Amygdala (tissue), 56 donors: ENCODE measurements at places on chromosomes 2 and 18.

GRCh38 chr2:166775176-166775575 is 113.1 kb upstream of the XIRP2 start:
- DNase-seq, result no peak

DNA sequence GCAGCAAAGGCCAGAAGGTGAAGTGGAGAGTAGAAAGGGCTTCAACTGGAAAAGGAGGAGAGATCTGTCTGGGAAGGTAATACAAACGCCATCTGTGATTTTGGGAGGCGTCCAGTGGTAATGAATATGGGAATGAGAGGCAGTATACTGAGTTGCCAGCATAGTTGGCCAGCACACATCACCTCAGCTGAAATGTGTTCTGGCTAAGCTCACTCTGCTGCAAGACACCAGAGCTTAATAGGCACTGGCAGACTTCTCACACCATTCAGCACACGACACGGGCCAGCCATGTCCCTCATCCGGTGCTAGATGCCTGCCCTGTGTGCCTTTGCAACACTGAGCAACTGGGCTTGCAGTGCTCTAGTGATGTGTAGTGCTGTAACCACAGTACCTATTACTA is 277.1 kb downstream of the PIEZO2 start:
- no peak for DNase-seq

DNA sequence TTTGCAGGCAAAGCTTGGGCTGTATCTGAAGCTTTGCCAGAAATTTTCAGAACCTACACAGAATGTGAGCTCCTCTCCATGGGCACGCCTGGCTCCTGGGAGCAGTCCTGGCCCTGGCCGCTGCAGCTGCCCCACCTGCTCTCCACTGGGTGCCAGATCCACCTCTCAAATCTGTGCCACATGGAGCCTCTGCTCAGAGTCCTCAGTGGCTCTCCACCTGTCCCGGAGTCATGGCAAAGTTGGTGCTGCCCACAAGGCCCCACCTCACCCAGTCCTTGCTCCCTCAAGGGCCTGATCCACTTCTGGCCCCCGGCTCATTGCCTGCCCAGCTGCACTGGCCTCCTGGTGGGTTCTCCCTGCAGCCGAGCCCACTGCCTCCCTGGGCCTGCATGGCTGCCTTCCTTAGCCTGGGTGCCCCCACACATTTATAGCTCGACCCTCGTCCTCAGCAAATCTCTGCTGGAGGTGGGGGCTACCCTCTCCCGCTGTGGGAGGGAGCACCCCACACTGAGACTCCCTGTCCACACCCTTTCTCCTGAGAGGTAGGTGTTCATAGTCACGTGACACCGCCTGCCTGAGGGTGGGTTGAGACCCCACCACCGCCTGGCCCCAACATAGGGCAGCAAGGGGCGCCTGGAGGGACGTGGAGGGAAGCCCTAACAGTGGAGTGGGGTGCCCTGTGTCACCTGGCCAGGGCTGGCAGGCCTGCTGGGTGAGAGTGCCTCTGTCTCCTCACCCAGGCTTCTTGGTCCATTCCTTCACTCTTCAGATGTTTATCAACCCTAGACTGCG is 224.1 kb downstream of the SH3RF3 start:
- no peak for DNase-seq

DNA sequence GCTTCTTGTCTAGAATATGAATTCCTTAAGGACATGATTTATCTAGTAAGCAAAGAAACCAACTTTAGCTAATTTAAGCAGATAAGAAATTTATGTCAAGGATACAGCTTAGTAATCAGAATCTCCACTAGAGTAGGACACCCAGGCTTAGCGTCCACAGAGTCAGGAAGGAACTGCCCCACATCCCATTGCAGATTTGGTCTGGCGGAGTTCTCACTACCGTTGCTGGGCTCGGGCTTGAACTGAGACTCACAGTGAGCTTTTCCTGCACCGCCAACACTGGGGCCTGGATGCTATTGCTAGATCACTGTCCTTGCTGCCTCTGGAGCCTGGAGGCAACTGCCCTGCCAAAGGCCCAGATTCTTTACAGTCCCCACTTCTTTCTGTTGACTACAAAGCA is 68.1 kb downstream of the SMAD4 start:
- DNase-seq, result no peak

- no peak for DNase-seq
Observed at GRCh38 chr2:27427863-27428212, 593 bp upstream of the NRBP1 start.

DNA sequence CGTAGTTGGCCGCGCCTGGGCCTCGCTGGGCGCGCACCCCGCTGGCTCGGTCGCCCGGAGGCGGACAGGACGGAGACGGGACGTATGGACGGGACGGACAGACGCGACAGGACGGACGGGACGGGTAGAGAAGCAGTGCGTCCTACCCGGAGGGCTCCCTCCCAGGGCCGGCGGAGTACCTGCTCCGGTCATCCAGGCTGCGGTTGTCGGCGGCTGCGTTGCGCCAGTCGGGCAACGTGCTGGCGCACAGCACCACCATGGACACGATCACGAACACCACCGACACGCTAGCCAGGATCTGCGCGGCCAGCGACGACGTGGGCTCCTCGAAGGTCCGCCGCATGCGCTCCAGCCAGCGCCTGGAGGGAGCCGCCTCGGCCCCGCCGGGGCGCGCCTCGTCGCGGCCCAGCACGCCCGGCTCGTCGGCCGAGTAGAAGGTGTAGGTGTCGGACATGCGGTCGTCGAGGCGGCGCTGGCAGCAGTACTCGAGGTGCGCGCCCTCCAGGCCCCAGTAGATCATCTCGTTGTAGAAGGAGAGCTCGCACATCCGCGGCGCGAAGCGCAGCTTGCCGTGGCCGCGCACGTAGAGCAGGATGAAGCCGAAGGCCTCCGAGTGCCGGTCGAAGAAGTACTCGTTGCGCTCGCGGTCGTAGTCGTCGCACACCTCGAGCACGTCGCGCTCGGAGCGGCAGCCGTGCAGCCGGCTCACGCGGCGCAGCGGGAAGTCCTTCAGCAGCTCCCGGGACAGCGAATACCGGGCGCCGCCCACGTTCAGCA is 903 bp downstream of the KCNG3 start:
- DNase-seq, result no peak

DNA sequence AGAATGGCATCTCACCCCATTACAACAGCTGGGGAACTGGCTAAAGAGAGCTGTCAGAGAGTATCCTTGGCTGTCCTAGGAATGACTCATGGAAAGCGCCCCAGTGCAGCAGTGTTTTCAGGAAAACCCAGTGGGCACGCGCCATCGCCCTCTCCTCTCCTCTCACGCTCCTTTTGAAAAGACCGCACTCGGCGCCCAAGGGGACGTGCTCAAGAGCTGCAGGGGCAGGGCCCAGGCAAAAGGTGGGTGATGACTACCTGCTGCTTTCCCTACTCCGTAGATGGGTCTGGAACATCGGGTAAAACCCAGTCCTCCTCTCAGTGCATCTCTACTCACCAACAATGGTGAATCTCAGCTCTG is 68.1 kb downstream of the EMILIN2 start:
- no peak for DNase-seq

- DNase-seq, result no peak
Observed at GRCh38 chr2:94984964-94985575, 40.4 kb upstream of the MAL start.

GRCh38 chr18:36374262-36374661 is 76.7 kb downstream of the FHOD3 start:
- DNase-seq, result no peak

- no peak for DNase-seq
Observed at GRCh38 chr2:69152847-69153583, 140.0 kb downstream of the ANTXR1 start.

GRCh38 chr2:132424526-132425121 is 8.0 kb downstream of the GPR39 start:
- no peak for DNase-seq

GRCh38 chr18:21682371-21683051 is 22.1 kb downstream of the ABHD3 start:
- no peak for DNase-seq

DNA sequence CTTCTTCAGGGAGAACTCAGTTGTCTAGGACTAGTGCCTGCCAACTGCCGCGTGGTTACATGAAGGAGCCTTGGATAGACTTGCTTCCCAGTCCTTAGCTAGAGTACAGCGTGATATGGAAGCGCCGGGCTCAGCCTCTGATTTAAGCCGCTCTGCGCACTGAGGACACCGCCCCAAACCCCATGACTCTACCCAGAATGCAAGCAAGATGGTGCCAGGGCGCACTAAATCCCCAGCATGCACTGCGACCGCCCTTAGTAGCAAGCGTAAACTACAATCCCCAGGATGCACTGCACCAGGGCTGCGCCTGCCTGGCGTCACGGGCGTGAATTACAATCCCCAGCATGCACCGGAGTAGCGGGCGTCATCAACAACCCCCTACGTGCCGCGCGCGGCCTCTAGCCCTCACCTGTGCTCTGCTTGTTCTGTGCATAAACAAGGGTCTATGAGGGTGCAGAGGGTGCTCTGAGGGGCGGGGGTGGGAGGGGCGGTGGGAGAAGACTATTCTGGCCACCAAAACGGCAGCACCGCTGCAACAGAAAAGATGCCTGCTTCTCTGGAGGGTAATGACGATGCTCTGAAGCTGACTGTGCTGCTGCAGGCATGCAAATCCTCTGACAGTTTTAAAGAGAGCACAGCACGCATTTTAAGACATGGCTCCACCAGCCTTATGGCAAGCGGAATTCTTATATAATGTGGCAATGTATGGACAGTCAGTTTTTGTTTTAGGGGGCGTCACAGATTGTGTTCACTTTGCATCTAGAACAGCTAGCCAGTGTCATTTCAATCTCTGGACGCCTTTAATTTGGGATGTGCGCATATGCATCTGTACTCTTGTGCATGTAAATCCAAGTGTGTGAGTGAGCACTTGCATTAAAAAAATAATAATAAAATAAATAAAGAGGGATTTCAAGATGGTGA is 282.5 kb upstream of the MYT1L start:
- peak; percentile 82 for DNase-seq

DNA sequence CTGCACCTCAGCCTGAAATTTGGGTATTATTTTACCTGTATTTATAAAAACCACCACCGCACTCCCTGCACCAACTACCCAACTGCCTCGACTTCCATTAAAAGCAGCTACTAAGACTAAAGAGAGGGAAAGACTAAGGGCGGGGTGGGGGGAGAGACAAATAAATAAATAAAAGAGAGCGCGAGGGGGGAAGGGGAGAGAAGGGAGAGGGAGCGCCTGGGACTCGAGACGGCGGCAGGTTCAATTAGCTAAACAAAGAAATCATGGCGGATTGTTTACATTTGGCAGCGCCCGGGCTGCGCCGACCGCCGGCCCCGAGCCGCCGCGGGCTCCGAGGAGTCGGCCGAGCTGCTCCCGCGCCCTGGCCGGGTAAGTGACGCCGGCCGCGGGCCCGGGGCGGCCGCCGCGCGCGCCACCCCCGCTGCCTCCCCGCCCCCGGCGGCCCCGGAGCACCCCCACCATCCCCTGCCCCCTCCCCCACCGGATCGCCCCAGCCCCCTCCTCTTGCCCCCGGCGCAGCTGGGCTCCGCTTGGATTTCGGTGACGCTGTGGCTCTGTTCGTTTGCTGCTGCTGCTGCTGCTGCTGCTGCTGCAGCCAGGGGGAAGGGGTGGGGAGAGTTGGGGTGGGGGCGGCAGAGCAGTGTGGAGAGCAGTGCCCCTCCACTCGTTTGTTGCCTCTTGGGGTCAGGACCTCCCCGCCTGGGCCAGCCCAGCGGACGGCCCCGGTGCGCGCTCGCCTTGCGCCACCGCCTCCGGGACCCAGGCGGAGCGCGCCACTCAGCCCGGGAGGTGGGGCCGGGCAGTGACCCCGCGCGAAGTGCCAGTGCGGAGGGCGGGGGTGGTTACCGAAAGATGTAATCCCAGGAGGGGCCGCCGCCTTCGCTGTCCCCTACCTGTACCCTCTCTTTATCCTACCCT is 187.2 kb upstream of the FANCL start:
- peak; percentile 19 for DNase-seq

- DNase-seq, result no peak
Observed at GRCh38 chr2:52895726-52896340, 871.8 kb upstream of the CHAC2 start.

GRCh38 chr2:112035786-112036185 is 19.3 kb upstream of the TMEM87B start:
- no peak for DNase-seq

- DNase-seq, result peak; percentile 13
Observed at GRCh38 chr2:138827426-138828054, 47.4 kb upstream of the NXPH2 start.

GRCh38 chr2:235043762-235044500 is 92.1 kb downstream of the SH3BP4 start:
- no peak for DNase-seq

DNA sequence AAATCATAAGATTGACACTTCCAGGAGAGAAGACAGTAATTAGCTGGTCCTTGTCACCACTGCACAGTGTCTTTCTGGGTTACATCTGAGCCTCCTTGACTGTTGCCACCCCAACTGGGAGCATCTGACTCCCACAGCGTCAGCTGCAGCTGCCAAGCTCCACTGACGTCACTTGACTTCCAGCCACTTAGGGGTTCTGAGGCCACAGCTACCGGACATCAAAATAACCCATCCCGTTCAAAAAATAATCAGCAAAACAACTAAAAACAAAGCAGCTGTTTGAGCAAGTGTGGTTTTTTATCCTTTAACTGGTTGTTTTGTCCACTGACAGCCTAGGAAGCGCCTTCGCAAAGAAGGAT is 206.5 kb upstream of the AGAP1 start:
- DNase-seq, result no peak

DNA sequence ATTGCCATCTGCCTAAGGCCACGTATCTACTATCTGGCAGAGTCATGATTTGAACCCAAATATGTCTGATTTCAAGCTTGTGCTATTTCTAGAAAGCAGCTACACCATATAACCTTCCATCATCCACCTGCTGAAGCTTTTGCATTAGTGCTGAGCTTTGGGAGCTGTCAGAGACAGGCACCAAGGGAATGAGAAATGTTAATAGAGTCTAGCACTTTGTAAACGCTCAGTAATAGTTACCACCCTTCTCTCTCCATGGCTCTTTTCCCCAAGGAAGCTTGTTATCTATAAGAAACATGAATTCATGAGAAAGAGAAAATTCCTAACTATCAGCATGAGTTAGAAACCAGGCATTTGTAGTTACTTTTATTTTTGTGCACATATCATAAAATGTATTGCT is 151.5 kb downstream of the CPS1 start:
- no peak for DNase-seq

- no peak for DNase-seq
Observed at GRCh38 chr2:68911709-68912108, 40.5 kb upstream of the BMP10 start.

GRCh38 chr2:59068255-59068654 is 827.1 kb upstream of the FANCL start:
- DNase-seq, result no peak

- no peak for DNase-seq
Observed at GRCh38 chr2:140597205-140597604, 1533.6 kb downstream of the LRP1B start.

DNA sequence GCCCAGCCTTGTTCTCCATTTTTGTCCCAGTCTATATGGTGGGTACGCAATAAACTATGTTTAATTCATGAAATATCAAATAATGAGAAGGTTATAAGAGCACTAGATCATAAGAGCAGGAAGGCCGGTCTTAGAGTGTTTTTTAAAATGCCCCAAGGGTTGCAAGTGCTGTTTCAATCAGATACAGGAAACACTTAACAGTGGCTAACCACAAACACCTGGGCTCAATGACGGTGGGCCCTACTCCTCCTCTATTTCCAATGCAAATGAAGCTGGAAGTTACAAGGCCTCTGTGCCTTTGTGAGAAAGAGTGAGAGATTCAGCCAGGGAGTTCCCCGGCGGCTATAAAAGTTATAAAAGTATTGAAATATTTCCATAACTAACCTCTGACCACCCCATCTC is 18.9 kb upstream of the WDR33 start:
- no peak for DNase-seq

GRCh38 chr2:73156539-73157124 is 43.9 kb upstream of the RAB11FIP5 start:
- DNase-seq, result peak; percentile 29
